Right lobe of liver (tissue), 6 donors: ENCODE measurements at places on chromosomes 3 and 15. TPM values are rescaled to one million over a fixed set of nuclear protein-coding genes. Genes with fewer than 3 reads are reported as not detected.

GRCh38 chr3:160540551-160540950 is 24.8 kb downstream of the KPNA4 start:
- H3K27me3 ChIP-seq, result no peaks in the 10 kb centered on the region
- H3K27ac ChIP-seq, result no peak overlapping the region
- no peak for DNase-seq
- no peaks in the 10 kb centered on the region for H3K36me3 ChIP-seq

- no peak overlapping the region for H3K27ac ChIP-seq
- H3K36me3 ChIP-seq, result no peaks in the 10 kb centered on the region
- no peaks in the 10 kb centered on the region for H3K27me3 ChIP-seq
- H3K4me1 ChIP-seq, result no peaks in the 10 kb centered on the region
- H3K4me3 ChIP-seq, result no peak overlapping the region
These were observed 3.1 kb downstream of the CHST13 start for GRCh38 chr3:126527006-126527405.

- no peaks in the 10 kb centered on the region for H3K4me1 ChIP-seq
- H3K27me3 ChIP-seq, result no peaks in the 10 kb centered on the region
- H3K36me3 ChIP-seq, result no peaks in the 10 kb centered on the region
These were observed 50.1 kb downstream of the SYN2 start for GRCh38 chr3:12054245-12054644.

DNA sequence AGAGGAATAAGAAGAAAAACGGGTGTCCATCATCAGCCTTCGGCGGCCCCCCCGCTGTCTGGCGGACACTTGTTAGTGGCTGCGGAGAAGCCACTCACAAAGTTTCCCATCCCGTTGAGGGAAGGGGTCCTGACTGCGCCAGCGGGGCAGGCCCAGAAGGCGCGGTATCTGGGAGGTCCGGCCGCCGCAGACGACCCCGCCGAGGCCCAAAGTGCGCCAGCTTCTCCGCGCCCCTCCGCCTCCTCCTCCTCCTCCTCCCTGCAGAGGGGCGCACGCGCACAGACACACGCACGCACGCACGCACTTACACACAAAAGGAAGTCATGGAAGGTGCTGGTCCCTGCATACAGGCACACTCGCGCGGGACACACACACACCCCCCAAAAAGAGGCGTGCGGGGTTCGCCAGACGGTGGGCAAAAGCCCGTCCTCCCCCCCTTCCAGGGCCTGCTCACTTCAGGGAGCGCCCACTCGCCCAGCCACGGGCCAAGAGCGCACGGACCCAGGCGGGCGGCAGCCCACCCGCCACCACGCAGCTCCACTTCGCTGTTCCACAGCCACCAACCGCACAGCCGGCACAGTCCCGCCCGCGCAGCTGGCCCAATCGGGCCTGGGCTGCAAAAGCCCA is 18.0 kb downstream of the ZNF148 start:
- no peak overlapping the region for H3K27ac ChIP-seq
- no peaks in the 10 kb centered on the region for H3K36me3 ChIP-seq
- H3K4me1 ChIP-seq, result no peaks in the 10 kb centered on the region
- H3K4me3 ChIP-seq, result peak overlapping the region; percentile 27

DNA sequence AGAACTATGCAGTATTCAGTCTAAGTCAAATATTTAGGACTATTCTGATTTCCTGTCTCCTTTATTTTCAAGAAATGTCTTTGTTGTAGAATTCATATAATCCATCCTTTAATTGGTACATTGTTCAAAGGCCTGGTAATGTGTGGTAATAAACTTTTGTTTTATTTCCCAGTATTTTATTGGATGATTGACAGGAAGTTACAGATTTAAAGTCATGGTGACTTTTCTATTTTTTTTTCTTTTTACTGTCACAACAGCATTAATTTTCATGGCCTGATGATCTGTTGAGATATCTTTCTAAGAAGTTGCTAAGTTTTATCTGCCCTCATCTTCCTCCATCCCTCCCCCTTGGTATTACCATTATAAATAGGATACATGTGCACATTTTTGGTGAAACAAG is 161.7 kb downstream of the PTPRG start:
- no peak for DNase-seq
- H3K27ac ChIP-seq, result no peak overlapping the region
- H3K27me3 ChIP-seq, result no peaks in the 10 kb centered on the region
- no peak overlapping the region for H3K4me3 ChIP-seq
- peaks cover 17% of the 10 kb centered on the region for H3K4me1 ChIP-seq

GRCh38 chr3:156643729-156644389 is 30.5 kb upstream of the TIPARP start:
- no peaks in the 10 kb centered on the region for H3K4me1 ChIP-seq
- no peak overlapping the region for H3K4me3 ChIP-seq
- no peaks in the 10 kb centered on the region for H3K36me3 ChIP-seq
- DNase-seq, result no peak
- H3K27ac ChIP-seq, result no peak overlapping the region
- H3K27me3 ChIP-seq, result no peaks in the 10 kb centered on the region

Gene PLSCR2
- not detected for total RNA-seq

Gene CLSTN2
- total RNA-seq, result 1.5 TPM

Gene PLCL2
- total RNA-seq, result 6.6 TPM

Gene FOXL2NB
- not detected for total RNA-seq

Gene POLQ
- total RNA-seq, result 0.19 TPM
